ENCODE measurements at places on chromosomes 6 and 20.

DNA sequence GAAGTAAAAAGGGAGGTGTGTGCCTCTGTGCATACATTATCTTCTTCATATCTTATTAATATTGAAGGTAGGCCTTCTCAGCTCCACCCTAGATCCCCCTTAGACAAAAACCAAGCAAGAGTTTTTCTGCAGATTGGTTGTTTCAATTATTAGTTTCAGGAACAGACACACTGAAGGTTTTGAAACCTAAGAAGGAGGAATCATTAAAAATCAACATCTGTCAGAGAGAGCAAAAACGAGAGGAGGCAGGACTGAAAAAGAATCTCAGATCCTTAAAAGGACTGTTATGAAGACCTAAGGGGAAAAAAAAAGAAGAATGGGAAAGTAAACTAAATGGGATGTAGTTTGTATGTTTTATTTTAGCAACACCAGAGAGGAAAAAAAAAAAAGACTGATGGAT is 560.8 kb upstream of the JAG1 start:
- H3K4me1 ChIP-seq, result no peaks in the 10 kb centered on the region
- no peak overlapping the region for H3K27ac ChIP-seq
- no peak for DNase-seq

- DNase-seq, result no peak
- H3K4me1 ChIP-seq, result peaks cover 18% of the 10 kb centered on the region
- H3K27me3 ChIP-seq, result no peaks in the 10 kb centered on the region
- H3K36me3 ChIP-seq, result no peaks in the 10 kb centered on the region
- H3K27ac ChIP-seq, result no peak overlapping the region
- no peak overlapping the region for H3K4me3 ChIP-seq
Observed at GRCh38 chr6:166423781-166424180, 41.0 kb upstream of the MPC1 start.

GRCh38 chr6:37807656-37808055 is 11.9 kb upstream of the ZFAND3 start:
- no peaks in the 10 kb centered on the region for H3K27me3 ChIP-seq

GRCh38 chr6:31927863-31928671 is 550 bp downstream of the C2 start:
- no peak for DNase-seq
- no peaks in the 10 kb centered on the region for H3K27me3 ChIP-seq
- no peaks in the 10 kb centered on the region for H3K4me1 ChIP-seq
- H3K36me3 ChIP-seq, result no peaks in the 10 kb centered on the region
- no peak overlapping the region for H3K4me3 ChIP-seq
- no peak overlapping the region for H3K27ac ChIP-seq

DNA sequence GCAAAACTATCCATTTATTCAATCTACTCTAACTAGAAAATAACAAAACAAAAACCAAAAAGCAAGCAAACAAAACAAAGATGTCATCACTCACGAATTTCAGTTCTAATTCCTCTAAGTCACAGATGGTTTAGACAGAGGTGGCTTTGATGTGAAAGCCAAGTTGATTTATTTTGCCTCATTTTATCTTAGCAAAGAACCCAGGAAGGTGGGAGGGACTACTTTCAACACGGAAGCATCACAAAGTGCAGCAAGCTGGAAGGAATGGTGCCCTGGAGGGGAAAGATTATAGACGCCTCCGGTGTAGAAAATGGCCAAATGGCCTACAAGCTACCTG is 88.4 kb downstream of the LAMP5 start:
- no peak overlapping the region for H3K27ac ChIP-seq
- no peaks in the 10 kb centered on the region for H3K4me1 ChIP-seq
- H3K36me3 ChIP-seq, result no peaks in the 10 kb centered on the region
- no peaks in the 10 kb centered on the region for H3K27me3 ChIP-seq
- H3K4me3 ChIP-seq, result no peak overlapping the region

- H3K4me3 ChIP-seq, result no peak overlapping the region
- H3K36me3 ChIP-seq, result no peaks in the 10 kb centered on the region
- no peak overlapping the region for H3K27ac ChIP-seq
- peaks cover 17% of the 10 kb centered on the region for H3K4me1 ChIP-seq
- DNase-seq, result no peak
Observed at GRCh38 chr6:127520066-127520465, 931 bp upstream of the MTCL3 start.

DNA sequence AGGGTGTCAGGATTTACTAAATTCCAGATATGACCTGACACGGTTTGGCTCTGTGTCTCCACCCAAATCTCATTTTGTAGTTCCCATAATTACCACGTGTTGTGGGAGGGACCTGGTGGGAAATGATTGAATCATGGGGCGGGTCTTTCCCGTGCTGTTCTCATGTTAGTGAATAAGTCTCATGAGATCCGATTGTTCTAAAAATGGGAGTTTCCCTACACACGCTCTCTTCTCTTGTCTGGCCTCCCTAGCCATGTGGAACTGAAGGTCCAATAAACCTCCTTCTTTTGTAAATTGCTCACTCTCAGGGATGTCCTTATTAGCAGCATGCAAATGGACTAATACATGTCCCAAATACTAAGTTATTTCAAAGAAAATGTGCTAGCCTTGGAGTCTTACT is 121.1 kb downstream of the CENPW start:
- no peaks in the 10 kb centered on the region for H3K27me3 ChIP-seq
- H3K4me3 ChIP-seq, result no peak overlapping the region
- DNase-seq, result no peak
- no peak overlapping the region for H3K27ac ChIP-seq
- H3K36me3 ChIP-seq, result no peaks in the 10 kb centered on the region

DNA sequence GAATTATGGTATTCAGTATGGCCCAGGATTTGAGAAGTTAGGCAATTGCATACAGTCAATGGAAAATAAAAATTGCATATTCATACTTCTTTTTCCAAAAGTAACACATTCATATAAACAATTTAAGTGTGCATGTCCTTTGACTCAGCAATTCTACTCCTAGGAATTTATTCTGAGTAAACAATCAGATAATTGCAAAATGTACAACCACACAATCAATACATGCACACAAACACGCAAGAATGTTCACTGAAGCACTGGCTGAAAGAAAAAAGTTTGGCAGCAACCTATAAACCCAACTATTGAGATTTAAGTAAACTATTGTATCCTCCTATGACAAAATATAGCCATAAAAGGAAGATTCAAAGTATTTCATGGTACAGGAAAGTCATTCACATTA is 1.6 kb downstream of the CYP39A1 start:
- H3K4me3 ChIP-seq, result no peak overlapping the region
- peaks cover 4% of the 10 kb centered on the region for H3K4me1 ChIP-seq
- H3K27me3 ChIP-seq, result peaks cover 15% of the 10 kb centered on the region
- H3K27ac ChIP-seq, result no peak overlapping the region

- no peaks in the 10 kb centered on the region for H3K4me1 ChIP-seq
- no peak overlapping the region for H3K27ac ChIP-seq
- no peak overlapping the region for H3K4me3 ChIP-seq
- no peak for DNase-seq
- no peaks in the 10 kb centered on the region for H3K36me3 ChIP-seq
- no peaks in the 10 kb centered on the region for H3K27me3 ChIP-seq
Observed at GRCh38 chr6:70051197-70052124, 185.1 kb downstream of the COL19A1 start.

DNA sequence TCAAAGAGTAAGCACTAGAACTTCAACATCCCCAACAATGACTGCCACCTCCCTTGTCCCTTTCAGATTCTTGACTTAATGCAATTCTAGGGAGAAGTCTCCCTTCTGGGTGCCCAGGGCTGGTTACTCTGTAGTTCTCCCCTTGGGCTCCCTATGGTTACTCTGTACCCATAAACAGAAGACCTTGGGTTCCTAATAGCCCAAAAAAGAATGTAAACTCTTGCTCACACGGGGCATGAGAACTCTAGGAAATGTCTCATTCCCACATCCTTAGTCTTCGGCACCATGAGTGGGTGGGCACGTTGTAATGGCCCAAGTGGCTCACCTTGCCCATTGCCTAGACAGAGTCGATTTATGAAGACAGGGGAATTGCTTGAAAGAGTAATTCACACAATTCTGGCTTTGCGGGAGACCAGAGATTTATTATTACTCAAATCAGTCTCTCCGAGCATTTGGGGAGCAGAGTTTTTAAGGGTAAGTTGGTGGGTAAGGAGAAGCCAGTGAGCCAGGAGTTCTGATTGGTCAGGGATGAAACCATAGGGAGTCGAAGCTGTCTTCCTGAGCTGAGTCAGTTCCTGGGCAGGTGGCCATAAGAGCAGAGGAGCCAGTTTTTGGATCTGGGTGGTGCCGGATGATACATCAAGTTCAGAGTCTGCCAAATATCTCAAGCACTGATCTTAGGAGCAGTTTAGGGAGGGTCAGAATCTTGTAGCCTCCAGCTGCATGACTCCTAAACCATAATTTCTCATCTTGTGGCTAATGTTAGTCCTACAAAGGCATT is 61.2 kb upstream of the SIRPG start:
- H3K36me3 ChIP-seq, result no peaks in the 10 kb centered on the region
- no peaks in the 10 kb centered on the region for H3K4me1 ChIP-seq

GRCh38 chr6:14146506-14147096 is 29.0 kb downstream of the CD83 start:
- no peak overlapping the region for H3K4me3 ChIP-seq
- H3K36me3 ChIP-seq, result no peaks in the 10 kb centered on the region
- no peak for DNase-seq
- H3K4me1 ChIP-seq, result no peaks in the 10 kb centered on the region
- H3K27me3 ChIP-seq, result no peaks in the 10 kb centered on the region

GRCh38 chr6:44489910-44490604 is 102.6 kb downstream of the CDC5L start:
- H3K36me3 ChIP-seq, result no peaks in the 10 kb centered on the region
- DNase-seq, result no peak
- H3K4me3 ChIP-seq, result no peak overlapping the region
- H3K27ac ChIP-seq, result no peak overlapping the region

All from naive thymus-derived CD4-positive, alpha-beta T cell (primary cell).